MV-4-11 (cell line): ENCODE measurements at places on chromosomes 12 and 14.
A peak's percentile ranks its signal among the peaks of the same experiment; 100 is the strongest.

- DNase-seq: no peak
Observed at GRCh38 chr12:25698772-25699171, 145.7 kb upstream of the LMNTD1 start.

- DNase-seq: peak; percentile 36
Observed at GRCh38 chr12:47828976-47829482, 9.3 kb upstream of the HDAC7 start.

- no peak for DNase-seq
Observed at GRCh38 chr12:124910561-124911478, 3.6 kb downstream of the UBC start.

GRCh38 chr14:68550338-68550715 lies 242.5 kb downstream of the ZFP36L1 start:
- DNase-seq: no peak

- peak; percentile 74 for DNase-seq
Observed at GRCh38 chr14:22073801-22074200, 400.2 kb upstream of the OR4E1 start.

DNA sequence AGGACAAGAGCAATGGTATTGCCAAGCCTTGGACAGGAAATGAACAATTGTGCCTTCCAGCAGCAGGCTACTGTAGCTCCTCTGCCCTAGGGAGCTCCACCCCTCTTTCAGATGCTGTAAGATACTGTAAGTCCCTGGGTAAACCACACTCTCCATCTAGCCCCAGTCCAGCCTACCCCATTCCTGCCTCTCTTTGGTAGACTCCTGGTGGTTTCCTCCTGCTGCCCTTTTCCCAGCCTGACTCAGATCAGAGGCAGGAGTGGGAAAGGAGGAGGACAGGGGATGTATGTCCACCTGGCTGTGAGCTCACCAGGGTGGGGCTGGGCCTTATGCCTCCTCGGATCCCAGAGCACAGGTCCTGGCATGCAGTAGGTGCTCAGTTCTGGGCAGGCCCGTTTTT lies 174.6 kb downstream of the ESRRB start:
- peak; percentile 25 for DNase-seq

- no peak for DNase-seq
Observed at GRCh38 chr12:93727195-93727811, 50.1 kb downstream of the CRADD start.

DNA sequence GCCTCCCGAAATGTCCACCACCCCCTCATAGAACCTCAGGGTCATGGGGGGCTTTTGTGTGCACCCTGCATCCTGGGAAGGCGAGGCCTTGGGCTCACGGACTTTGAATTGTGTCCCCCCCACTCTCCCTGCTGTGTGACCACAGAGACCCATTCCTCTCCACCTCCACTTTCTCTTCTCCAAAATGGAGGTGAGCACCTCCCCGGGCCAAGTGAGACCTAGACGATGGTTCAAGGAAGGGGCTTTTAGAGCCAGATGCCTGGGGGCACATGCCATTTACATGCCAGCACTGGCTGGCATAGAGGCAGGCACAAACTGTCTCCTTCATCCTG lies 33.5 kb downstream of the CYP46A1 start:
- DNase-seq: no peak

DNA sequence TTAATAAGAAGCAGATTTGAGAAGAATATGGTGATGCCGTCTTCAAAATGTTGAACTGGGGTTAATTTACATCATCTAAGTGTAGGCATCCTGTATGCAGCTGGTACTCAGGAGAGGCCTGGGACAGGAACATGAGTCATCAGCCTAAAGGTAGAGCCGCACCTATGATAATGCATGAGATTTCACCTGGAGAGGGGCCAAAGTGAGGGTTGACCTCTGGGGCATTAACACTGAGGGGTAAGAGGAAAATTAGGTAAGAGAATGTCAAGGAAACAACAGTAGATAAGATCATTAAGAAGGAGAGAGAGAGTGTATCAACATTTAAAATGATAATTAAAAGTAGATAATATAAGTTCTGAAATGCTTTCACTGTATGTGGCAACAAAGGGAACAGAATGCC lies 20.2 kb upstream of the SSTR1 start:
- no peak for DNase-seq

- DNase-seq: no peak
Observed at GRCh38 chr12:94603434-94604365, 46.7 kb downstream of the TMCC3 start.

DNA sequence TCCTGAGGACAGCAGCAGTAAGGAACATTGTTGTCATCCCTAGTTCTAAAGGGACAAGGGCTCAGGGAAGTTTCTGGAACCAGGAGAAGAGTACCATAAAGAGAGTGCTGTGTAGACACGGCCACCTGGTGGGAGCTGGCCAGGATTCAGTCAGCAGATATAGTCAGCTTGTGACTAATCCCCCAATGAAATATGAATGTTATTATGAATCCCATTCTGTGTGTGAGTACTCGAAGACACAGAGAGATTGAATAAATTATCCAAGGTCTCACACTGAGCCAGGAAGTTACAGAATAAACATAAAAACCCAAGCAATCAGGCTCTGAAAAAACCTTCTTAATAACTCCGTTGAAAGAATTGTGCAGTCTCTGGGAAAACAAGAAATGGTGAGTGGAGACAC lies 1359.5 kb downstream of the AACS start:
- DNase-seq: no peak

DNA sequence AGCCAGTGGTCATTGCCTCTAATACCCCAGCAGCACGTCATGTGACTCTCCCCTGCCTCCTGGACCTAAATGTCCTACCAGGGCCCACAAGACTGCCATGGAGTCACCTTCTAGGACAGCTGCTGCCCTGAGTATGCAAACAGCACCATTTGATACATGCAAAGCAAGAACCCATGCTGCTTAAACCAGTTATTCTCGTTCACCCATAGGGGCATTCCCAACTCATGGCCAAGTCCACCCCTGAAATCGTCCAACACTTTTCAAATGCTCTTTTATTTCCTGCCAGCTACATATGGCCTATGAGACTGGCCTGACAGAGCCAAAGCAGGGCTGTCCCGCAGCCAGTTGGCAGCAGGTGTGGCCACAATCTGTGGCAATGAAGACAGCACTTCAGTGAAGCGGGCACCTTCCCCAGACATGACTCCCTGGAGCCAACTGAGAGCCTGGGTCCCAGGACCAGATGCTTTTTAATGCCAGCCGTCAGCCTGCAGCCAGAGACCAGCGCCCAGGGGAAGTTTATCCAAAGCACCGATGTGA lies 99.9 kb downstream of the BCAT1 start:
- DNase-seq: no peak

DNA sequence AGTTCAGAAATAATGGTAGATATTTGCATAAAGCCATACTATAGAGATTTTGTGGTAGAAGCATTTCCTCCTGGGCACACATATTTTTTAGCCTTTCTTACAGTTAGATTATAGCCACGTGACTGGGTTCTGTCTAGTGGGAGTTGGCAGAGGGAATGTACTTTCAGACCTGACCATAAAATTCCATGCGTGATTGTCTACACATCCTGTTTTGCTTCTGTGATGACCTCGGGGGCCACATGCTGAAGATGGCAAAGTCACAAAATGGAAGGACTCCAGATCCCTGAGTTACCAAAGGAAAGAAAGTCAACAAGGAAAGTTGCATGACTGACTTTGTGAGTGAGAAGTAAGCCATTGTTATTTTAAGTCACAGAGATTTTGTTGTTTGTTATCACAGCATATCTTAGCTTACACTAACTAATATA lies 14.6 kb upstream of the MIA2 start:
- peak; percentile 11 for DNase-seq

DNA sequence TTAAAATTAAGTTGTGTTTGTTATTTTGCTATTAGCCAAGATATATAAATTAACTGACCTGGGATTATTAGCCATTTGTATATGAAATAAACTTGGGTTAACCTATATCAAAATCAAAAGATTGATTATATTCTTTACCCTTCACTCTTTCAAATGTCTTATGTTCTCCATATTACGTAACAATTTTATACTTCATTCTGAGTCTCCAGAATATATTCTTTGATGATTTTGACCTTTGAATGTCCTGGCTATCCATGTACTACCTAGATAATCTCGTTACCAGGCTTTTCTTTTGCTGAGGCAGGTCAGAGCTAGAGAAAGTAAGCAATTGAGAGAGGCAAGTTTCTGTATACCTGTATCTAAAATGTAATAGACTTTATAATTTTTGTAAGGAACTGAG lies 3.6 kb downstream of the PPM1A start:
- DNase-seq: no peak

GRCh38 chr12:1083151-1083888 lies 92.3 kb downstream of the ERC1 start:
- no peak for DNase-seq

DNA sequence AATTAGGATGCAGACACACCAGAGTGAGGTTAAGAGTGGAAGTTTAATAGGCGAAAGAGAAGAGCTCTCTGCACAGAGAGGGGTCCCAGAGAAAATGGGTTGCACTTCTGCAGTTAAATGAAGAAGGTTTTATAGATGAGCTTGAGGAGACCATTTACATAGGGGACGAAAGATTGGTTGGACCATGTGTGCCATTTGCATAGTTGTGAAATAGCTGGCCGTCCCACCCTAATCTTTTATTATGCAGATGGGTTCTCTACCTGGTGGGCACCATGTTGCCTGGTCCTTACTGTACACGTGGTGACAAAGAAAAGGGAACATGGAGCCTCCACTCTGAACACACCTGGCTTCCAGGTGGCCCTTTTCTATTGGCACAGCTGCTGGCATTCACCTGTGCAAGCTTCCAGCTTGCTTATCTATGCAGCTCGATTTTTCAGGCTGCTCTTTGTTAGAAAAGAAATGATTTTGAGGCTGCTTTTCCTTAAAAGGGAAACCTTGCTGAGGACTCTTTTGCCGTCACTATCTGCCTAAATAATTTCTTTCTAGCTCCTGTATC lies 67.1 kb upstream of the SRSF5 start:
- DNase-seq: no peak

DNA sequence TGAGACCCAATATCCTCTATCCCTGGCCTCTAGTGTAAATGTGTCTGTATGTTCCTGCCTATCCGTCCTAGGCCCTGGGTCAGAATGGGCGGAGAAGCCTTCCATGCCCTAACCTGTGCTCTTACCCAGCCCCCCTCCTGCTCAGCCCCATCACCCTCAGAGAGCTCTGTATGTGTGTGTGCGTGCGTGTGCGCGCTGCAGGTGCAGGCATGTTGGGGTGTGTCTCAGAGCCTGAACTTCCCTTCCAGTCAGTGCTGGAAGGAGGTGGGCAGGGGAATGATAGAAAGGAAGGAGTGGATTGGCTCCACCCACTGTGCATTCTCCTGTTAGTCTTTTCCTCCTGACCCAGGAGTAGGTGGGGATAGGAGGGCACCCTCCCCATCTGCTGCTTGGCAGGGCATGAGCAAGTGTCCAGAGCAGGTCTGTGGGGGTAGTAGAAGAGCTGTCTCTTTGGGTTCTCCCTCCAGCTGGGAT lies 7.2 kb downstream of the NAB2 start:
- DNase-seq: no peak

DNA sequence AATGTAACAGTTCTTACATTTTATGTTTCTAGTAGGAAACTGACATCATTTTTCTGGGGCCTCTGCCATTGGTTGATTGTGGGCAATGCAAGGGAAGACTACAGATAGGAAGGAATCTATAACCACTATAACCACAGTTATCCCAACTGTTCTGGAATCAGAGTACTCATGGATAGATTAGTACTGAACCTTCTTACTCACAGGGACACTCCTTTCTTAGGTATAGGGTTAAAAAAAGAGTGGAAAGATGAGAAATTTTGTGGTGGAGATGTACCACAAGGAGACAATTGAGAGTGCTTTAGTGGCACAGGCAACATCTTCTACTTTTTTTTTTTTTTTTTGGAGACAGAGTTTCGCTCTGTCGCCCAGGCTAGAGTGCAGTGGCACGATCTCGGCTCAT lies 21.0 kb downstream of the TMEM116 start:
- DNase-seq: peak; percentile 44

DNA sequence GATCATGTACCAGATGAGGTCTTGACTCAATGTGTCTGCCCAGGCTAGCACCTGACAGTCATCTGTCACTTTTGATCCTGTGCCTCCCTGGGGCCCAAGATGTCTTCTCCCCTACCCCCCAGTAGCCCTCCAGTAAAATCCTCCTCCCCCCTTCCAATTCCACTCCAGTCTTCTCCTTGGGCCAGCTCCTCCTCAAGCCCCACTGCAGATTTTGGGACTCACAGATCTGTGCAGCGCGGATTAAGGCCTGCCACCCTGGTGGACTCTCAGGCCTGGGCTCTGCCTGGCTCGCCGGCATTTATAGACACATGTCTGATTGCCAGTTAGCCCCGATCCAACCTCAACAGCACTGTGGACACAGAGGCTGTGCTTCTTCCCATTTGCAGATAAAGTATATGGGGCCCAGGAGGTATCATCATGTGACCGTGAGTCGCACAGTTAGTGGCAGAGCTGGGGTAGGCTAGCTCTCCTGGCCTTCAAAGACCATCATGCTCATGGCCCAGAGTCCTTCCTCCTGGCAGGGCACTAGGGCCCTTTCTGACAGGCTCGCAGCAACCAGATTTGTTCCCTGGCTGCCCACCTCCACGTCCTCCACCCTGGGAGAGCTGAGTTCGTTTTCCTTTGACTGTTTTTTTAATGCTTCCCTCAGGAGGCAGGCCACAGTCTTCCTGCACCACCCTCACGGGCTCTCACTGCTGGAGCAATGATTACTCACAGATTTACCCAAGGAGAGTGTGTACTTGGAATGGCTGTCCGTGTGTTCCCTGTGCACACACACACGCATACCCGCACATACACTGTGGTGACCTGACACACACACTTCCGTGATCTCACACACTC lies 98.3 kb upstream of the DIO3 start:
- DNase-seq: peak; percentile 20

- DNase-seq: peak; percentile 53
Observed at GRCh38 chr12:124125203-124125871, 152.3 kb downstream of the ZNF664 start.

DNA sequence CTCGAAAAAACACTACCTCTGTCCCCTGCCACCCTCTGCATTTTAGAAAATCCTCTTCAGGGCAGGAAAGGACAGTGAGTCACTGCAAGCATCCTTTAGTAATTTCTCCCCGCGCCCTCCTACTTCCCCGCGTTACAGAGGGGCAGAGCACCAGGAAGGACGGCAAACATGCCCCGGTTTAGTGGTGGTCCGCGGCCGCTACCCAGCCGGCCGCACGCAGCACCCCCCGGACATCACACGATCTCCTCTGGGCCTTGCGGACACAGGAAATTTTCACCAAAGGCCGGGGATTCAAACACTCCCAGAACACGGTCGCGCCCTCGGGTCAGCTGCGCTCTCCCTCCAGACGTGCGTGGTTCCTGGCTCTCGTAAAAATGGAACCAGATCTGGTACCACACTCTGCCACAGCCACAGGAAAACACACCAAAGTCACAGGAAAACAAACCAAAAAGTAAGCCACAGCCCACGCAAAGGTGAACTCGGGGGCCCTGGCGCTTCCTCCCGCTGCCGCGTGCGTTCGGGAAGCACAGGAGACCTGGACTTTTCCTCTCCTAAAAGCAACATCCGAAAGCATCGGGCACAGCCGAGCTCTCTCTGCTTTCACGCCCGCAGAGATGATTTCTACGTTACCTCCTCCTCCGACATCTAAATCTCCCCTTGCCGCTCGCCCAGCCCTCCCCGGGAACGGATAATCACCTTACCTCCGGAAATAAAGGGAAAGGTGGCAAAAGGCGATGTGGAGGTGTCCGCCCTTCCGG lies 839 bp downstream of the SLC38A1 start:
- peak; percentile 9 for DNase-seq
